ENCODE measurements at places on chromosomes 12 and 14. TPM values are rescaled to one million over a fixed set of nuclear protein-coding genes. Genes with fewer than 3 reads are reported as not detected.

MYF6 gene
- total RNA-seq: not detected

MUCL1 gene
- not detected for total RNA-seq

EFS gene
- 8.9 TPM for total RNA-seq

TPH2 gene
- total RNA-seq: not detected

CLEC1B gene
- not detected for total RNA-seq

SOAT2 gene
- not detected for total RNA-seq

GLI1 gene
- 0.05 TPM for total RNA-seq

MAP4K5 gene
- total RNA-seq: 71.0 TPM

ANO4 gene
- 0.56 TPM for total RNA-seq

EPYC gene
- not detected for total RNA-seq

Measured in cardiac ventricle fibroblast (primary cell).